Stimulated activated CD4-positive, alpha-beta T cell treated with anti-CD3 and anti-CD28 coated beads, Interleukin-12 subunit alpha, Interleukin-12 subunit beta, amount 100 ng/mL, for 4 hours (primary cell): ENCODE measurements at places on chromosomes 2 and 18.

- DNase-seq: no peak
Observed at GRCh38 chr2:64766841-64767669, 113.3 kb upstream of the SERTAD2 start.

GRCh38 chr2:225052703-225053102 is 10.4 kb upstream of the DOCK10 start:
- no peak for DNase-seq

DNA sequence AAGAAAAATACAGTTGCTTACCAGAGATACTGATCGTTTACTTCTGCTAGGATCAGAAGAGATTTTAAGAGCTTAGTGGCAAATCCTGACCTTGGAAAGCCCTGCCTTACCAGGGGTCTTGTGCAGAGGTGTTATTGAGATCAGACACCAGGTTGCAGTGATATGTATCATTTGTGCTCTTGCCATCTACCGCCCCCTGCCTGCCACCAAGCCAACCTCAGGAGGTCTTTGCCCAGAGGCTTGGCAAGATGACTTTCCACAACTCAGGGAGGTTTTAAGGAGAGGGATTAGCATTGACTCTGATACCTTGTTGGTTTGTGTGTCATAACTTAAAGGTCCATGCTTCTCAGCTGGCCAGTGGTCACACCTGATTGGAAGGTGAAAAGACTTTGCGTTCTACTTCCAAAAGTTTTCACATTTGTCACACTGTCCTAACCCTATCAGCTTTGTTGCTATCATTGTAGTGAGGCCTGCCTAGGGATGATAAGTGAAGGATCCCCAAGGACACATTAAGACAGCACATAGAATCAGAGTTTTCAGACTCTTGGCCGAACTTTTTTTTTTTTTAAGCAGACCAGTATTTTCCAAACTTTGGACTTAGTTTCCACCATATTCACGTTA is 46.2 kb upstream of the MGAT5 start:
- peak; percentile 58 for DNase-seq

DNA sequence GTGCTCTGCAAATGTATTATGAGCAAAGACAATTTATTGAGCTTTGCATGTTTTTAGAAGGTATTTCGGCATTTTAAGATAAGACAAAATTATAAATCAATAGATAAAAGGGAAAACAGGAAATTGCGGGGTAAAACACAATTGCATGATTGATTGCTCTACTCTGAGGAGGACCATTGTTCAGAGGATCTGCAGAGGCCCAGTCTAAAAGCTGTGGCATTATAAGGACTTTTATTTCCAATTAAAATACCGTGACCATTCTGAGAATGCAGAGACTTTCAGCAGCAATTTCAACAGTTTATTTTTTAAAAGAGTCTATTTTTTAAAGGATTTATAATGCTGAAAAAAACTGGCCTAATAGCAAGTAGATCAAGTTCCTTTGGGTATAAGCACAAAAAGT is 62.0 kb downstream of the TPGS2 start:
- DNase-seq: no peak

DNA sequence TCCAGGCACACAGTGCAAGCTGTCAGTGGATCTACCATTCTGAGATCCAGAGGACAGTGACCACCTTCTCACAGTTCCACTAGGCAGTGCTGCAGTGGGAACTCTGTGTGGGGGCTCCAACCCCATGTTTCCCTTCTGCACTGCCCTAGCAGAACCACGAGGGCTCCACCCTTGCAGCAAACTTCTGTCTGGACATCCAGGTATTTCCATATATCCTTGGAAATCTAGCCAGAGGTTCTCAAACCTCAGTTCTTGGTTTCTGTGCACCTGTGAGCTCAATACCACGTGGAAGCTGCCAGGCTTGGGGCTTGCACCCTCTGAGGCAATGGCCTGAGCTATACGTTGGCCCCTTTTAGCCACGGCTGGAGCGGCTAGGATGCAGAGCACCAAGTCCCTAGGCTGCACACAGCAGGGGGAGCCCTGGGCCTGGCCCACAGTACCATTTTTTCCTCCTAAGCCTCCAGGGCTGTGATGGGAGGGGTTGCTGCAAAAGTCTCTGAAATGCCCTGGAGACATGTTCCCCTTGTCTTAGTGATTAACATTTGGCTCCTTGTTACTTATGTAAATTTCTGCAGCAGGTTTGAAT is 77.5 kb downstream of the MAP4K3 start:
- DNase-seq: no peak

DNA sequence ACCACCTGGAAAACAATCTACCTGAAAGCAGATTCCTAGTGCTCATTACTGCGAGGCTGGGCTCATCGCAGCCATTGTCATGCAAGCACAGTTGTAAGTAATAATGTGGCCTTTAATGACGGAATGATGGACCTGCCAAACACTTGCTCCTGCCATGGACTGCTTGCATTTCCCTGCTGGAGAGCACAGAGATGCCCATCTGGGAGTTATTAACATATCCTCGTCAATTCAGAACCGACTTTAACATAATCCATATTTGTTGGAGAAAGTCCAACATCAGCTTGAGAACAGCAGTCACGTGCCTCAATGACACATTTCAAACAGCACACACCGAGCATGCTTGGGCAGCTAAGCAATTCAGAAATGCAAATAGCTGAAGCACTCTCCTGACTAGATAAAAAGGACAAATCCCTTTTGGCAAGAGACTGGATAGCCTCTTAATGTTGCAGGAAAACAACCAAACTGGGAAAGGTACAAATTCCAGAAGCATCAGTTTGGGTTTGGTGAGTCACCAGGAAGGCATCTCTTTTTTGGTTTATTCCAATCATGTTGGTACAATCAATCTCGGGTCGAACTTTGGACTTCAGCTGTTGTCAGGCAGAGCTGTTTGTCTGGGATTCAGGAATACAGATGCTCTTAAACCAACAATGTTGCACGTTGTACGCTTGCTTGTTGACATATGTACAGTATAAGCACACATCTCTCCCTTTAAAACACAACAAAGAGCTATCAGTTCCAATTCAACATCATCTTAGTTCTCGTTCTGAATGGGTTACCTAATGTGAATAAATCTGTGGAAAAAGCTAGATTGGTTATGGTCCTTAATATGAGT is 395.8 kb downstream of the LNPK start:
- DNase-seq: no peak

- DNase-seq: no peak
Observed at GRCh38 chr2:506866-507265, 170.3 kb downstream of the TMEM18 start.

DNA sequence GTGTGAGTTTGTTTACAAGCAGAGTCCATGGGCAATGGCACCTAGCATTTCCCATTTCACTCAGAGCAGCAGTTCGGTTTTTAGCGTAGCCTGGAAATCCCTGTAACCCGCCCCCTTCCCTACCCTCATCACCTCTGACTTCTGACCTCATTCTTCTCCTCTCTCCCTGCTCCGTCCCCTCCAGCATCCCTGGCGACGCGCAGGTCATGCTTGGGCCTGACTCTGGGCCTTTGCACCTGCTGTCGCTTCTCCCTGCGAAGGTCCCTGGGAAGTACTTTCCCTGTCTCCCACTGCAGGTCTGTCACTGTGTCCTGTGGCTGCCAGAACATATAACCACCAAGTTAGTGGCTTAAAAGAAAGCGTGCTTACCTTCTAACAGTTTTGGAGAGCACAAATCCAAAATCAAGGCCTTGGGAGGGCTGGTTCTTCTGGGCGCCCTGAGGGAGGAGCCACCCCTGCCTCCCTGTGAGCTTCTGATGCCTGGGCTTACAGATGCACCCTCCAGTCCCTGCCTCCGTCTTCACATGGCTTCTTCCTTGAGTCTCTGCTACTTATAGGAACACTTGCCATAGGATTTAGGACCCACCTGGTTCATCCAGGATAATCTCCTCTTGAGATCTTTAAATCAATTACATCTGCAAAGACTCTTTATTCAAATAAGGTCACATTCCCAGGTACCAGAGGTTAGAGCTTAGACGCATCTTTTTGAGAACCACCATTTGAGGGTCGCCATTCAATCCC is 8.1 kb upstream of the RAB17 start:
- DNase-seq: no peak

DNA sequence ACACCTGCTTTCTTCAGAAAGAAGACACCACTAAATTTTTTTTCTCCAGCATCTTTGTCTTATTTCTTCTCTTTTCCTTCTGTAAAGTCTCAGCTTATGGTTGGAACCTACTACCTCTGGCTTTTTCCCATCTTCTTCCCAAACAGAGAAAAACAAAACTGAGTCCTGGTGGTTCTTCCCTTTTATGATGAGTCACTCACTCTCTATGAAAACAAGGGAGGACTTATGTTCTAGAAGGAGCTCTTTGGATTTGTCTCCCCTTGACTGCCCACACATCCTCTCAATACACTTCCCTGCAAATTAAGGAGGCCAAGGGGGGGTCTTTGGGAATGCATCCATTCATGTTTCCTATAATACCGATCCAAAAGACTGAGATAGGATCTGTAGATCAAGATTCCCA is 22.1 kb upstream of the MEIS1 start:
- DNase-seq: no peak

GRCh38 chr18:31658670-31659575 is 25.5 kb downstream of the B4GALT6 start:
- no peak for DNase-seq

GRCh38 chr2:199405241-199405640 is 52.5 kb downstream of the SATB2 start:
- no peak for DNase-seq

GRCh38 chr2:25673300-25674076 is at the start of gene DTNB:
Gene DTNB (minus strand): TSS chr2:25673577. CDS start chr2:25652660, 20,917 bp downstream.
- peak; percentile 78 for DNase-seq

DNA sequence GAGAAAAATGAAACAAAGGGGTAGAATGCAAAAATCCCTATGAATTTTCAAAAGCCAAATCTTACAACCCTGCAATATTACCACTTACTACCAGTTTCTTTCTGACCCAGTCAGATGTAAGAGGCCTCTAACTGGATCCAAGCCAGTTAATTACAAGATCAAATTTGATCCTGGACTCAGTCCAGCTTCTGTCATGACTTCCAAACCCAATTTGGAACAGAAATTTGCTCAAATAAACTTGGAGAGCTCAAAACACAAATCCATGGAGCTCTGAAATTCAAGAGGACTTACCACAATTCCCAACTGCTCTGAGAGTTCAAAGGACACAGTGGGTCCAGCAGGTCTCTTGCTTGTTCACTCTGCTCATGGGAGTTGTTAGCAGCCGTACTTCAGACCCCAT is 1271.7 kb upstream of the SLC39A10 start:
- DNase-seq: no peak

GRCh38 chr2:3126171-3126910 is 251.3 kb downstream of the EIPR1 start:
- DNase-seq: no peak

DNA sequence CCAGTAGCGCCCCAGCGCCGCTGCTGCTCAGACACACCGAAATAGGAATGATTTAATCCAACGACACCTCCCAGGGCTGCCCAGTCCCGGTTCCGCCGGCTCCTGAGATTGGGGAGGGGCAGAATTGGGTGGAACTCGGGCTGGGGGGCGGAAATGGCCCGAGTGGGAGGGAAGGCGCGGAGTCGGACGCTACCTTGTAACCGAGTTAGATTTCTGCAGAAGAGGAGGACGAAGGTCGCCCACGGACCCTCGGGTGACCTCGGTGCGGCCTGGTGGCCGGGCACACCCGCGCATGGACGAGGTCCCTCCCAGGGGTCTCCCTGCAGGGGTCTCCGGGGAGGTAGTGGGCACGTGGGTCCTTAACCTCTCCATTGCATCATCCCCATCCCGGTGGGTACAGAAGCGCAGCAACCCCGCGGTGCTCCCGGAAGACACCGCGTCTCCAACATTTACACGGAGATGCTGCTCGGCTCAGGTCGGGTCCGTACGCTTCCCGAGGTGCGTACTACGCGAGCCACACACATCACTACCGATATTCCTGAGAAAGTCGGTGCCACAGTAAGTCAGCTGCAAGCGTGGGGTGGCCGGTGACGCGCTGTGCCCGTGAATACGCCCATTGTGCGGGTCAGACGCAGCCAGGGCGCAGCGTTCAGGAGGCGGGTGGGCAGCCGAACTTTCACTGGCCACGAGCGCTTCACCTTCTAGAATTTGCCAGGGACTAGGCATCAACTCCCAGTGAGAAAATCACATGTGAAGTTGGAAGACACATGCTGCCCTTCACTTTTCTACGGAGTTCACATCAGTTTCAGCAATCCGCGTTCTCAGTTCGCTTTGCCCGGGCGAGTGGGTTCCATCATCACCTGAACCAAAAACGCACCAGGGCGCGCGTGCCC is 3.0 kb downstream of the ZNF516 start:
- DNase-seq: peak; percentile 38

GRCh38 chr2:28810384-28811285 is at the start of gene SPDYA:
Gene SPDYA (plus strand): TSS chr2:28810834. CDS start chr2:28816015, 5,181 bp downstream.
- peak; percentile 80 for DNase-seq

- peak; percentile 63 for DNase-seq
Observed at GRCh38 chr2:211157856-211158463, 601.6 kb downstream of the CPS1 start.

DNA sequence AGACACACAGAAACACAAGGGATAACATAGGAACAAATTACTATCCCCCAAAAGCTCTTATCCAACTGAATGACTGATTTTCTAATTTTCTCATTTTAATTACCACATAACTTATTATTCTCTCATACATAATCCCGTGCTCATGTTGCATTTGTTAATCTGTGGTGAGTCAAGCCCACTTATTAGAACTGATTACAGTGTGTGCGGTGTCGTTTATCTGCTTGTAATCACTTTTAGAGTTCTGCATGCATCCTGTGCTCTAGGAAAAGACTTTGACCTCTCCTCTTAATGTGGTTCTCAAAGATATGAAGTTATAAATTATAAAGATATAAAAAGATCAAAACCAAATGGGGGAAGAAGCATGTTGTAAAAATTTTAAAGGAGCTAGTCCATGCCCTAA is 29.7 kb downstream of the CNDP1 start:
- DNase-seq: no peak

GRCh38 chr2:44753552-44754285 is 187.8 kb upstream of the SIX3 start:
- DNase-seq: no peak

DNA sequence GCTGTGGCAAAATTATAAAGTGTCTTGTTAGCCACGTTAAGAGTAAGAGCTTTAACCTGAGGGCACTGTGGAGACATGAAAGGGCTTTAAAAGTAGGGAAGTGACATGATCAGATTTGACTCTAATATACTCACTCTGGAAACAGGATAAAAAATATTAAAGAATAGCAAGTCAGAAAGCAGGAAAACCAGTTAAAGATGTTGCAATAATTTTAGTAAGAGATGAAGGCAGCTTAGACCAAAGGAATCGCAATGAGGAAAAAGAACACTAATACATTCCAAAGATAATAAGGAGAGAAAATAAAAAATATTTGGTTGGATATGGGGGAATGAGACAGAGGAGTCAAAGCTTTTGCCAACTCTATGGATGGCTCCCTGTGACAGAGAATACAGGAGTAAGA is 183.8 kb downstream of the DYM start:
- no peak for DNase-seq

DNA sequence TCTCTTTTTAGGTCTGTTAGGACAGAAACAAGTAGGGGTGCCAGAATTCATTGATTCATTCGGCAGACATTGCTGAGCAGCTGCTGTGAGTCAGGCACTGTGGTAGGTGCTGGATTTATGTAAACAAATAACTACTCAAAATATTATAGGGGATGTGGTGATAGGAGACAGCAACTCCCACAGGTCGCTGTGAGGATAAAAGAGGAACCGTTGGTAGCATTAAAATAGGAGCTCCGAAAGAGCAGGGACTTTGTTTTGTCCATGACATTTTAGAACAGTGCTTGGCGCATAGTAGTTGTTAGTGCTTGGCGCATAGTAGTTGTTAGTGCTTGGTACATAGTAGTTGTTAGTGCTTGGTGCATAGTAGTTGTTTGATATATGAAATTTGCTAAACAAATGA is 29.2 kb downstream of the ATP6V1C2 start:
- no peak for DNase-seq

GRCh38 chr2:38496927-38497669 is 105.6 kb downstream of the HNRNPLL start:
- DNase-seq: no peak

- DNase-seq: no peak
Observed at GRCh38 chr2:135664623-135665068, 77.0 kb upstream of the UBXN4 start.
